Renal cortical epithelial cell (primary cell): ENCODE measurements at places on chromosomes 5 and 9. TPM values are rescaled to one million over a fixed set of nuclear protein-coding genes. Genes with fewer than 3 reads are reported as not detected.
A peak's percentile ranks its signal among the peaks of the same experiment; 100 is the strongest.

The TMC1 gene
- total RNA-seq: 0.15 TPM in 1 of 2 replicates, not detected in the other

DNA sequence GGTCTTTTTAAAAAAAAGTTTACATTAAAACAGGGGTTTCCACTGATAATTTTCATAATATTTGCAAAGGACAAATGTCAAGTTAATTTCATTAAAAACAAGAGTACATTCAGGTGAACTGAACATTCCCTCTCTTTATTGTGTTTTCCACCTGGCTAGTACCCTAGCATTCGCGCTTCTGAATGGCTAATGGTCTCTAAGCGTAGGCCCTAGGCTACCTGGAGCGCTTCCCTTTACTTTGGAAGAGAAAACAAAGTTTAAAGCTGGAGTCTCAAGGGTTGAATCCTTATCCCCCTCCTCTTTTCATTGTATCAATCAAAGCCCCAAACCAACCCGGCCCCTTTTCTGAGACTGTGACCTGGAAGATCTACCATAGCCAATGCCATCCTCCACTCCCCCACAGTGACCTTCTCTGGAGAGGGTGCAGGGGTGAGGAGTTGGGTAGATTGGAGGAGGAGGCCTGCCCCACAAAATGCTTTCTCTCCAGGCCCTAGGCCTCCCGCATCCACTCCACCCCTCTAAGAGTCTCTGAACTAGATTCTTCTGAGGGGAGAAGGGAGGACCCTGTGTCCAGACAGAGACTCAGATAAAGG is 73.3 kb upstream of the TBCA start:
- no peak for DNase-seq

GRCh38 chr5:78776637-78777036 is 128.1 kb upstream of the LHFPL2 start:
- peak; percentile 8 for DNase-seq

GRCh38 chr9:1708219-1708618 is 306.9 kb upstream of the SMARCA2 start:
- DNase-seq: peak; percentile 56

DNA sequence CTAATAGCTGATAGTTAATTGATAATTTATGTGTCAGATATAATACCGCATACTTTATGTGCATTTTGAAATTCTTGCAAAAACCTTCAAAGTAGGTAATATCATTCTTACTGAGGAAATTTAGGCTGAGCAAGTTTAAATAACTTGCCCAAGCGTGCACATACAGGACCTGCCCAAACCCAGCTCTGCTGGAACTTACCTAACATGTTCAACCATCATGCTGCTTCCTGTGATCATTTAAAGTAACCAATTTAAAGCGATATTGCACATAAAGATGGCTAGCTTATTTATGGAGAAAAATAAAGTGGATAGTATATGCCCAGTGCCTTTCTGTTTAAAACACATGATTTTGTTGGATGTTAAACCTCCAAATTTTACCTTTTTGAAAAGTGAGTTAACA is 4.3 kb downstream of the FAM174A start:
- DNase-seq: no peak

DNA sequence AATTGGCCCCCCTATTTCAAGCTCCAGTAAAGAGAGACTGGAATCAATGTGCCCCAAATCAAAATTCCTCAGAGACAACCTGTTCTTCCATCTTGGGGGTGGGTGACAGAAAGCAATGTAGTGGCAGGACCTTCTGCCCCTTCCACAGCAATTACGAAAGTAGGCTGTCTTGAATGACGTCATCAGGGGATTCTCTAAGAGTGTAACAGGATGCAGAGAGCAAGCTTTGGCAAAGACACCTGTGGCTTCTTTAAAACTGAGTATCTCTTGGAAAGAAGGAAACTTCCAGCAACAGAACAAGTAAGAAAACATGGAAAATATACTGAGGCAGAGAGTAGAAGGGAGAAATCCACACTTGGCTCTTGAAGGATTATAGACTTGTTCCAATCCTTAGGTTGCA is 247.6 kb upstream of the PDE4D start:
- no peak for DNase-seq

- DNase-seq: no peak
Measured at GRCh38 chr5:96924016-96924443, 11.8 kb upstream of the LNPEP start.

The NEUROG1 gene
- total RNA-seq: not detected in 2 replicates

- DNase-seq: no peak
Measured at GRCh38 chr9:81776834-81777233, 87.5 kb upstream of the TLE1 start.

GRCh38 chr9:27784847-27785713 is 211.8 kb upstream of the C9orf72 start:
- DNase-seq: peak; percentile 57

GRCh38 chr5:110753600-110753999 is 14.8 kb downstream of the SLC25A46 start:
- DNase-seq: no peak

GRCh38 chr9:84756171-84756570 is 86.6 kb downstream of the NTRK2 start:
- DNase-seq: no peak

DNA sequence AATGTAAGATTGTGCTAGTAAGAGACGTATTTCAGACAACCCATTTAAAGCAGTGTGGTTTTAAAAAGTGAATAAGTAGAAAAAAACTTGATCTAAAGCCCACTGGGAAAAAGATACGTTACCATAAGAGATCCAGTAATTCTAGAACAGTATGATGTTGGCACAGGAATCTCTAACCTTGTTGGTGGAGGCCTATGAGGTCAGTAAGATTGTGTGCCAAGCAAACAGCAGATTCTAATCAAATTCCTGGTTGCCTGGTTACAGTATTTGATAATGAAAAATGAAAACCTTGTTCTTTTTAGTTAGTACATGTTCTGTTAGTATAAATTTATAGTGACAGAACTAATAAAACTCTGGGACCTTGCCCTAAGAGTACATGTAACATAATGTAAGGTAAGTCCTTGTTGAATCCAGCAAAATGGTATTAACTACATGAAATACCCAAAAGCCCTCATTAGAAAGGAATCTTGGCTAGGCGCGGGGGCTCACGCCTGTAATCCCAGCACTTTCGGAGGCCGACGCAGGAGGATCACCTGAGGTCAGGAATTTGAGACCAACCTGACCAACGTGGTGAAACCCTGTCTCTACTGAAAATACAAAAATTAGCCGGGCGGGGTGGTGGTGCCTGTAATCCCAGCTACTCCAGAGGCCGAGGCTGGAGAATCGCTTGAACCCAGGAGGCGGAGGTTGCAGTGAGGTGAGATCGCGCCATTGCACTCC is 33.2 kb upstream of the DMXL1 start:
- DNase-seq: no peak

GRCh38 chr9:27437652-27438373 is 86.3 kb upstream of the IFNK start:
- no peak for DNase-seq

DNA sequence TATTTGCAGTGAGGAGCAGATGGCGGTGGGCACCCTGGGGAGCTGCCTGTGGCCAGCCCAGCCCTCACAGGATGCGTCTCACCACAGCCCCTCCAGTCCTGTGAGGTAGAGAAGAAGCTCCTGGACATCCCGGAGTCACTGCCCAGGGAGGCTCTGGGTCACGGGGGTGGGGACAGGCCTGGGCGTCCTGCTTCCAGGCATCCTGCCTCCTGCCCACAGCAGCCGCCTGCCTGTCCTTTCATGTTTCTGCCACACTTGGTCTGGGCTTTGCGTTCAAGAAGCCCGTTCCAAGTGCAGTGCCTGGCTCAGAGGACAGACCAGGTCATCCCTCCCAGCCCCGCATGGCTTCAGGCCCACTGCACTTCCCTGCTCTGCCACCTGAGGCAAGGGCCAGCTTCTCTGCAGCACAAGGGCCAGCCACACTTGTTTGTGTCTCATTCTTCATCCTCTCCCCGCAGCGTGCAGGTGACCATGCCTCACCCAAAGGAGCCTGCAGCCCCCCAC is 38.2 kb downstream of the ZDHHC11B start:
- DNase-seq: no peak

DNA sequence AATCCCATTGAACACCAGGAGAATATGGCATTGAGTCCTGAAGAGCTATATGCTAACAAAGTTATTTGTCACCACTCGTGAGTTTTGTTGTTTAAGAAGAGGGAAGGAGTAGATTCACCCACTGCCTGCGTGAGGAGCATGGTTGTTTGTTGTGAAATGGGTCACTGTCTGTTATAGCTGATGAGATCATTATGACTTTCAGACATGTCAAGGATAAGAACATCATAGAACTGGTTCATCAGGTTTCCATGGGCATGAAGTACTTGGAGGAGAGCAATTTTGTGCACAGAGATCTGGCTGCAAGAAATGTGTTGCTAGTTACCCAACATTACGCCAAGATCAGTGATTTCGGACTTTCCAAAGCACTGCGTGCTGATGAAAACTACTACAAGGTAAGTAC is 76.9 kb downstream of the SYK start:
- no peak for DNase-seq

GRCh38 chr9:33287087-33287490 is 3.2 kb upstream of the NFX1 start:
- DNase-seq: peak; percentile 71

The NOL8 gene
- total RNA-seq: 14.8 and 33.9 TPM in 2 replicates

The CPLANE1 gene
- total RNA-seq: 13.5 and 31.6 TPM in 2 replicates

The ANKRD34B gene
- 4.4 and 4.5 TPM in 2 replicates for total RNA-seq

The ABCA1 gene
- 25.7 and 48.2 TPM in 2 replicates for total RNA-seq

The LHX3 gene
- not detected in 2 replicates for total RNA-seq

DNA sequence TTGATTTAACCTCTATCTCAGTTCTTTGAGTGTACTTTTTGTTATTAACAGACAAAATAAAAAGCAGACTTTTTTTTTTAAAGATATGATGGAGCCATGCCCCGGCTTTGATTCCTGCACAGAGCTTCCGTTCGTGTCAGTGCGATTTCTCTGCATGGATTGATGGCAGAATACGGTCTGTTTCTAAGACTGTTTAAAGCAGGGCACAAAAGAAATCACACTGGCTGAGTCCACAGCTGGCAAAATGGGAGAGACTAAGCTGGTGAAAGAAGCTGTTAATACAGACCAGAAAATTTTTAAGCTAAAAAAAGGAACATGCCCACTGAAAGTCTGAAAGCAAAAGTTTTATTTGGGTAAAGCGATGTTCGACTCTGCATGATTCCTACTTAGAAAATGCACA is 501.4 kb upstream of the WWC1 start:
- DNase-seq: no peak

DNA sequence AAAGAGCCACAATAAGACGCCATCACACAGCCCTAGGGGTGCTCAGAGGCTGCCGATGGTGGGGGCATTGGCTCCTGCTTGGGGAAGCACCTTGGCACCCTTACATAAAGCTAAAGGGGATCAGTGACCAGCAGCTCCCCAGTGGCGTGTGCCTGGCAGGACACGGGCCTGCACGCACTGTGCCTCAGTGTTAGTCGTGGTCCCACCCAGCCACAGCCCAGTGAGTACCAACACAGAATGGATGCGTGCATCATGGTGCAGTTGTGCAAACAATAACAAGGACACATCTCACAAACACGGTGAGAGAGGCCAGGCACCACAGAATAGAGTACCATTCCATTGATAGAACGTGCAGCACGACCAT is 103.2 kb downstream of the WNK2 start:
- DNase-seq: no peak

- DNase-seq: no peak
Measured at GRCh38 chr9:3884736-3885135, 358.9 kb upstream of the RFX3 start.

The PCDH12 gene
- total RNA-seq: 0.35 and 0.45 TPM in 2 replicates

GRCh38 chr5:56816546-56817081 is 1.3 kb downstream of the MAP3K1 start:
- peak; percentile 57 for DNase-seq

DNA sequence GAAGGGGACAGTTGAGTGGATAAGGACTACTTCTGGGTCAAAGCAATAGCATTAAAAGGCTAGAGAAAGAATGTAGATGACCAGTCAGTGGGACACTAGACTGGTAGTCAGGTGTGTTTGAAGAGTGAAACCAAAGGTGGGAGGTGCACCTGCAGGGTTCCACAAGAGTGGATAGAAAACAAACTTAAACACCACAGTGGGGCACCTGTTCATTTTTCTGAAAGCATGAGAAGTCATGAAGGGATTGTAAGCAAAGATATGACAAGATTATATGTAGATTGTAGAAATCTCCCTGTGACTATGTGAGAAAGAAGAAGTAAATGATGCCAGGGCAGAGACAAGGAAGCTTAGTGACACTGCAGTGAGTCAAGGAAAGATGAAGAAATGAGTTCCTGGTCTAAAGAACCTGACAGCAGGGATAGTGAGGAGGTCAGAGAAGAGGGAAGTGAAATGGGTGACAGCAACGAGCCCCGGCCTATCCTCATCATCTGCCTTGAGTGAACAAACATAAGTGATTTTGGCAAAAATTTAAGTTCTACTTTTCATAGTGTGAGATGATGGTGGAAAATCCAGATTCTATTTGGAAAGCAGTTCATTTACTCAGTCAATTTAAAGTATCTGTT is 296.9 kb downstream of the TLE4 start:
- DNase-seq: no peak

GRCh38 chr9:83508067-83508466 is 30.1 kb downstream of the FRMD3 start:
- no peak for DNase-seq

DNA sequence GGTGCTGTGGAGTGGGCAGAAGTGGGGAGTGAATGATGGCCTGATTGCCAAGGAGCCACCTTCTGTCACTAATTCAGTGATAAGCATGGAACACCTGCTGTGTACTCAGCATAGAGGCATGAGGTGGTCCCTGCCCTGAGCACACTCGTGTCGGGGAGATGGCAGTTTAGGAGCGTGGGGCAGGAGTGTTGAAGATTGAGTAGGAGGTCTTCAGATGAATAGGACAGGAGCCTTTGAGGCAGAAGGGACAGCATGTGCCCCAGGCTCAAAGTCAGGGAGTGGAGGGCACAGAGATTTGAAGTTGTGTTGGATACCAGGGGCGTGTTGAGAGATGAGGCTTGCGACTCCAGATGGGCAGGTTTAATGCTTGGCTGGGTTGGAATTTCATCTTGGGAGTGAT is 55.0 kb downstream of the ZNF618 start:
- no peak for DNase-seq

The TAF1L gene
- under 0.01 TPM in 1 of 2 replicates, not detected in the other for total RNA-seq

The CTXN3 gene
- not detected in 2 replicates for total RNA-seq

GRCh38 chr5:139763280-139763929 is 32.2 kb upstream of the PSD2 start:
- DNase-seq: no peak

The CTSL gene
- 79.2 and 157 TPM in 2 replicates for total RNA-seq

The S100Z gene
- not detected in 2 replicates for total RNA-seq

- no peak for DNase-seq
Measured at GRCh38 chr5:176618783-176619182, 8.8 kb upstream of the GPRIN1 start.

DNA sequence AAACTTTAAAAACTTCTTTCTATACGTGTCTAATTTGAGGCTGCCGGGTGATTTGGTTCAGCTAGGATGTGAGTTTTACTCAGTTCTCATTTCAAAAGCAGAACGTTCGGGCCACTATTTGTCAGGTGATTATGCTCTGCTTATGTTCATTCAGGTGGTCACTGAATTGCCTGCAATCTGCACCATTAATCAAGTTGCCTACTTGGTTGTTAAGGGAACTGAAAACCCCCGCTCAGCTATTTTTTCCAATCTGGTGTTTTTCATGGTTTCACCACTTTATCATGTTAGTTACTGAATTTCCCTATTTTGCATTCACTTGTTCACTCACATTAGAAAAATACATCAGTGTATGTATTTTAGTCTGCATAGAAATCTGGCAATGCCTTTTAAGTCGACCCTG is 523.0 kb downstream of the CSNK1G3 start:
- DNase-seq: no peak

The LTC4S gene
- 0.80 TPM in 1 of 2 replicates, not detected in the other for total RNA-seq

GRCh38 chr9:125626187-125626586 is 80.8 kb downstream of the MAPKAP1 start:
- peak; percentile 23 for DNase-seq

GRCh38 chr9:1938135-1938534 is 77.0 kb upstream of the SMARCA2 start:
- no peak for DNase-seq

- peak; percentile 65 for DNase-seq
Measured at GRCh38 chr9:123686131-123686828, 243.6 kb downstream of the DENND1A start.
